ENCODE measurements at places on chromosomes 4 and X. TPM values are rescaled to one million over a fixed set of nuclear protein-coding genes. Genes with fewer than 3 reads are reported as not detected.

CYSLTR1 gene
- total RNA-seq = 20.8 TPM

DNA sequence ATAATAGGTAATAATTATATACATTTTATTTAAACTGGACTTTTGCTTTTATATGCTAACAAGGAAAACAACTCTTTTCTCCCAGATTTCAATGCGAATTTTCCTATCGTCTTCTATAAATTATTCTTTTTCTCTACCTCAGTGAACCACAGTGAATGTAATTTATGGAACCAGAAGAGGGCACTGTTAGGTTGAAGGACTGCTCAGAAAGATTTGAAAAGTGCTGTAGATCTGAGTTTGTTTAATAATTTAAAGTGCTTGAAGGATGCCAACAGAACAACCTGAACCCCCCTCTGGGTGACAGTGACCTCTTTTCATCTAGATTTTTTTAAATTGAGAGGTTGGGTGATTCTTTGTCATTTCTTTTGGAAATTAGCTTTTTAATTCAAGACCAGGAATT lies 54.9 kb downstream of the PHOX2B start:
- no peak for DNase-seq

DNA sequence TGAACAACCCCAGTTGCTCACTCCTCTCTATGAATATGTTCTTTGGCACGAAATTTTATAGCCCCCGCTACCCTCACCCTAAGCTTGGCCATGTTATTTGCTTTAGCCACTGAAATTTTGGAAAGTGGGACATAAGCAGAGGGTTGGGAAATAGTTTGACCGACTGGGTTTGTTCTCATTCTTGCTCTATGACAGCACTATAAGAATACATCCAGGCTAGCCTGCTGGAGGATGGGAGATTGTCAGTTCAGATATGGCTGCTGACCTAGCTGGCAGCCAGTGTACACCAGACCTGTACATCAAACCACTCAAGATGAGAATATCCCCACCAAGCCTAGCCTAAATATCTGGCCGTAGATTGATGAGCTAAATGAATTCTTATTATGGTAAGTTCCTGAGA lies 298.1 kb downstream of the PDGFC start:
- DNase-seq = no peak

DNA sequence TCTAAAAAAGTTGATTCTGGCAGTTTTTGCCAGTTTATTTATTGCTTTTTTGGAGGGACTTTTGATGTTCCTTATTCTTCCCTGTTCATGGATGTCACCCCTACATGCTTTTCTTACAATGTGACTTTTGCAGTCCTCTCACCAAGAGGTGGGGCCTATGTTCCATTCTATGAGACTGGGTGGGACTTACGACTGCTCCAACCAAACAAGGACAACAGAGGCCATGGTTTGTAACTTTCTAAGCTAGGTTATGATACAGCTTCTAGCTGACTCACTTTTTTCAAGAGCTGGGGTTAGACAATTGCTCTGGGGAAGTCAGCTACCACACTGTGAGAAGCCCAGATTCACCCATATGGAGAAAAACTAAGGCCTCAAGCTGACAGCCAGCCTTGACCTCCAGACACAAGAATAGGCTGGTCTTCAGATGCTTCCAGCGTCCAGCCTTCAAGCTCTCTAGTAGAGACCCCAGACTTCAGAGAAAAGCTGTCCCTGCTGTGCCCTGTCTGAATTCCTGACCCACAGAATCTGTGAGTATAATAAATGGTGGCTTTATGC lies 39.5 kb downstream of the ENOPH1 start:
- no peak for DNase-seq

Data from activated CD4-positive, alpha-beta T cell treated with anti-CD3 and anti-CD28 coated beads, Interleukin-2, amount 10 ng/mL, durations not matched to agents 7 days and 5 days (primary cell).